ENCODE measurements at places on chromosomes 2 and 18. TPM values are rescaled to one million over a fixed set of nuclear protein-coding genes. Genes with fewer than 3 reads are reported as not detected.

GRCh38 chr2:195560209-195560895, 96.7 kb upstream of the SLC39A10 start:
- DNase-seq, result no peak

DNA sequence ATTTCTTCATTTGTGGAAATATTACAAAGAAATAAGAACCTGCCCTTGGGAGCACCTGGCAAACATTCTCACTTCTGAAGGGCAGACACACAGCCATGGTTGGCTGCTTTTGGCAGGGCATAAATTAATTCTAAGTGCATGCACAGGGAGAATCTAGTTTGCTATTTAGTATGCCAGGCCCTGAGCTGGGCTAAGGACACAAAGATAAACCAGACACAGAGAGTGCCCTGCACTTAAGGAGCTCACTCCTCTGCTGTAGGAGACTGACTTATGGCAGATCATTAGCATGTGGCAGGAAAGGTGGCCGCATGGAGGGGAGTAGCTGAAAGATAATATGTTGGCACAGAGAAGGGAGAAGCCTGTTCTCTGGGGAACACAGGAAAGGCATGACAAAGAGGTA, 367.0 kb downstream of the LPIN1 start:
- DNase-seq, result no peak

The CDCA7 gene
- total RNA-seq, result 88.2 TPM

DNA sequence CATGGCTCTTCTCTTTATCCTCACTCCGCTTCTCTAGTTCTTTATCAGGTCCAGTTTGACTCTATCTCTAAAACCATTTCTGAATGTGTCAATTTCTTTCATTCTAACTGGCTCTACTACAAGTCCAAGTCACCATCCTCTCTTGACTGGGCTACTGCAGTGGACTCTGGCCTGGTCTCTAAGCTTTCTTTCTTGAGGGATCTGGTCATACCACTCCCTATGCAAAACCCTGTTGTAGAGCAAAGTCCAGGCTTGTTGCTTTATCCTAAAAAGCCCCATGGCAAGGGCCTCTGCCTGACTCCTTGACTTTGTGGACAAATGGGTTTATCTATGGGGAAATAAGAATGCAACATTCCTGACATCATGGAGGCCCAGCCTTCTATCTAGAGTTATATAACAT, 87.1 kb downstream of the BCL2L11 start:
- DNase-seq, result no peak

- no peak for DNase-seq
These were observed 26.1 kb downstream of the METTL8 start for GRCh38 chr2:171407676-171408044.

DNA sequence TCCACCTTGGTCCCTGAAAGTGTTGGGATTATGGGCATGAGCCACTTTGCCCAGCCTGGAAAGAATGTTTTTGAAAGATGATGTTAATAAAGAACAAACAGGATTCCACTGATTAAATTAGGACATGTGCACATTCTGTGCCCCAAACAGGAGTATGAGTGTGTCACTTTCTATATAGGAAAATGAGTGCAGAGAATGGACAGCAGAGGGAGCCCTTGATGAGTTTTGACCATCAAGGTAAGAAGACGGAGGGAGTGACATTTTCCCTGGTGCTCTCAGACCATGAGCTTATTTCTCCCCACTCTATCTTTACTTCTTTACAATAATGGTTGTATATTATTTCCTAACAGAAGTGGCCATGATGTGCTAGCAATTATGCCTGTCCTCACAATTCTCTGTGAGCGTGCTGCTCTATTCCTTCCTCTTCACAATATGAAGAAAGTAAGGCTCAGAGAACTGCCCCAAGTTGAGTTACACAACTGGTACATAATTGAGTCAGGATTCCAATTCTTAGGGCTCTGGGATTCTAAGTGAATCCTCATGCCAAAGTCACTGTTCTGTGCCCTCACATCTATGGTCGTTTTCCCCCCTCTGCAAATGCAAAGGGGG, 20.6 kb downstream of the RPL37A start:
- peak; percentile 69 for DNase-seq

Measured in activated CD4-positive, alpha-beta T cell treated with anti-CD3 and anti-CD28 coated beads for 36 hours (primary cell).